ENCODE measurements at places on chromosomes 3 and 15. TPM values are rescaled to one million over a fixed set of nuclear protein-coding genes. Genes with fewer than 3 reads are reported as not detected.
A peak's percentile ranks its signal among the peaks of the same experiment; 100 is the strongest.

GRCh38 chr15:75801859-75802593 lies 41.2 kb upstream of the UBE2Q2 start:
- peaks cover 30% of the 10 kb centered on the region for H3K27me3 ChIP-seq
- no peak overlapping the region for H3K27ac ChIP-seq

DNA sequence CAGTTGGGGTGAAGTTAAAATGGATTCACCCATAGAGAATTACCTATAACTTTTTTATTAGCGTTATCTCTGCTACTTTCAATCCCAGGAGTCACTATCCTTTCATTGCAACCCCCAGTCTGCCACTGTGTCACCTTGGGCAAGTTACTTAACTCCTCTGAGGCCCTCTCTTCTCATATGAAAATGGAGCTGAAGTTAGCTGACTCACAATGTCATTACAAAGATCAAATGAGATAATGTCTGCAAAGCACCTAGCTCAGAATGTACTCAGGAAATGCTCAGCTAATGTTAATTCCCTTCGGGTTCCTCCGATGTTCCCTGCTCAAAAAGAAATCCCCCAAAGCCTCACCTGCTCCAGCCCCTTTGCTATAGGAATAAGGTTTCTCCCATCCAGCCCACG lies 50.0 kb downstream of the TRIM42 start:
- no peaks in the 10 kb centered on the region for H3K27me3 ChIP-seq
- H3K36me3 ChIP-seq, result no peaks in the 10 kb centered on the region
- H3K4me3 ChIP-seq, result no peak overlapping the region
- DNase-seq, result no peak

DNA sequence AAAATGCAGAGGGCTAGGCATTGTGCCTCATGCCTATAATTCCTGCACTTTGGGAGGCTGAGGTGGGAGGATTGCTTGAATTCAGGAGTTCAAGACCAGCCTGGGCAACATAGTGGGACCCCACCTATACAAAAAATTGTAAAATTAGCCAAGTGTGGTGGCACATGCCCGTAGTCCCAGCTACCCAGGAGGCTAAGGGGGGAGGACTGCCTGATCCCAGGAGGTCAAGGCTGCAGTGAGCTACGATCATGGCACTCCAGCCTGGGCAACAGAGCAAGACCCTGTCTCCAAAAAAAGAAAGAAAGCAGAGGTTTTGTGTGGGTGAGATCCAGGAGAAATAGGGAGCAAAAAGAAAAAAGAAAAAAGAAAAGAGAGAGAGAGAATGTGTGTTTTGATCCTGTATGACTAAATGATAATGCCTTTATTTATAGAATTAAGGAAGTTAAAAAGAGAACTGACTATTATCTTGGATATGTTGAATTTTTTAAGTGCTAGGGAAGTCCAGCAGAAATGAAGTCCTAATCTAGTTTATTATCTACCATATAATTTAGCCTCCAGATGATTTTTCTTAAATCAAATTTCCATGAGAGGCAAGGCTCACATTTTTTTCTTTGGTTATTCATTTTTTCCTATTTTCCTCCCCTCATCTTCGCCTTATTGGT lies 4.8 kb downstream of the TTBK2 start:
- H3K4me3 ChIP-seq, result no peak overlapping the region
- no peak overlapping the region for H3K27ac ChIP-seq
- H3K27me3 ChIP-seq, result no peaks in the 10 kb centered on the region
- H3K4me1 ChIP-seq, result peaks cover 15% of the 10 kb centered on the region

The PRRT3 gene
- total RNA-seq, result 0.93 TPM

The NGLY1 gene
- total RNA-seq, result 29.4 TPM

- H3K4me3 ChIP-seq, result no peak overlapping the region
- H3K27ac ChIP-seq, result no peak overlapping the region
- no peaks in the 10 kb centered on the region for H3K36me3 ChIP-seq
- no peaks in the 10 kb centered on the region for H3K4me1 ChIP-seq
- H3K27me3 ChIP-seq, result no peaks in the 10 kb centered on the region
- no peak for DNase-seq
Observed at GRCh38 chr3:25532431-25533162, 104.5 kb downstream of the RARB start.

The CELSR3 gene
- total RNA-seq, result 9.9 TPM

GRCh38 chr3:85758442-85758841 lies 799.7 kb downstream of the CADM2 start:
- H3K4me1 ChIP-seq, result no peaks in the 10 kb centered on the region
- H3K27ac ChIP-seq, result no peak overlapping the region
- no peaks in the 10 kb centered on the region for H3K36me3 ChIP-seq
- H3K27me3 ChIP-seq, result no peaks in the 10 kb centered on the region
- H3K4me3 ChIP-seq, result no peak overlapping the region

DNA sequence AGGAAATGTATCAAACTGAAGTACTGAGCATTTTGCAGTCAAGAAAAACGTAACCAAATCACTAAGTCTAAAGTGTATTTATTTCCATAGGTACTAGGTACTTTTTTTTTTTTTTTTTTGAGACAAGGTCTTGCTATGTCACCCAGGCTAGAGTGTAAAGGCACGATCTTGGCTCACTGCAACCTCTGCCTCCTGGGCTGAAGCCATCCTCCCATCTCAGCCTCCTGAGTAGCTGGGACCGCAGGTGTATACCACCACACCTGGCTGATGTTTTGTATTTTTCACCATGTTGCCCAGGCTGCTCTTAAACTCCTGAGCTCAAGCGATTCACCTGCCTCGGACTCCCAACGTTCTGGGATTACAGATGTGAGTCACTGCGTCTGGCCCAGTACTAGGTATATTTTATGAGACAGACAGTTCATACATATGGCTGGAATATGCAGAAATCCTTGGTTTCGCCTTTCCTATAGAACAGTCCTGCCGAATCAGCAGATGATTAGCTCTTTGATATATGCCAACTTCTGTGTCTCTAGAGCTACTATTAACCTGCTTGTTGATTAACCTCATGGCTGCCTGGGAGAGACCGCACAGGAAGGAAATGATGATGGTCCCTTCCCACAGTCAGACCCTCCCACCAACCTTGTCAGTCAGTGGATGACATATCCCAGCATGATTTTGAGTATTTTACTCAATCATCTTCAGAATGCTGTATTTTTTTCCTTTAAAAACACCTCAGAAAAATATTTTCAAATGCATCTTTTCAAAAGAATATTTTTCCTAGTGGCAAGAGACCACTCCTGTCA lies 32.3 kb downstream of the TMOD3 start:
- no peak overlapping the region for H3K4me3 ChIP-seq
- H3K4me1 ChIP-seq, result no peaks in the 10 kb centered on the region
- 0 out of 2 replicates have a peak, but pooled peaks cover 4% of the 10 kb centered on the region for H3K36me3 ChIP-seq
- DNase-seq, result no peak
- no peak overlapping the region for H3K27ac ChIP-seq
- no peaks in the 10 kb centered on the region for H3K27me3 ChIP-seq

The ANKDD1A gene
- total RNA-seq, result 14.2 TPM

The BFSP2 gene
- total RNA-seq, result not detected

DNA sequence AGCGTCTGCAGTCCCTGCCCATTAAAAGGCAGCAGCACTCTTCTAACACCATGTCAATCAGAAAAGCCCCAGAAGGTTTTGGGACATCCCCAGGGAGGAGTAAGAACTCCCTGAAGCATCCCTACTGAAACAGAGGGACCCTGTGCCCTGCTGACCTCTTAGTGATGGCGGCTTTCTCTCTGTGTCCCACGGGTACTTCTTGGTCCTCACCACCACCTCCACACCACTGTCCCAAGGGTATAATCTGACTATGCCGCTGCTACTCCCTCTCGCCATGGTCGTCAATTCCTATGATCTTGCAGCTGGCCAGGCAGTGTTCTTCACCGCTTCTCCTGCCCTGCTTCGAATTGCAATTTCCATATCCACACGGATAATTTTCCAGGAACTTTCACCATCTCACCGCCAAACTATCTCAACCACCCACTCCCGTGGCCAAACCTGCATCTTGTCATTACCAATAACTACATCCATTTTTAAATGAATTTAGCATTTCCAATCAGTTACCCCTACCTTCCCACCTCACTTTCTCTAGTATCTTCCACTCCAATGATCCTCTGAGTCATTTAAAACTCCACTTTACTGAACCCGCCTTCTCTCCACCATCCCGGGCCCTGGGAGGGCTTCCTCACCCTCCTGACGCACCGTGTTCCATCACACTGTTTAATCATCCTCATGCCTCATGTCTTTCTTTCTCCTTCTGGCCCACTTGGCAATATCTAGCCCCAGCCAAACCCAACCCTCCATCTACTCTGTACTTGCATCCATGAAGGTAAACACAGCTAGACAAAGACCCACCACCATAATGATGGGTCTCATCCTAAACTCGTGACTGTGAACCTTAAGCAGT lies 23.7 kb downstream of the PRR23E start:
- no peaks in the 10 kb centered on the region for H3K36me3 ChIP-seq
- no peaks in the 10 kb centered on the region for H3K27me3 ChIP-seq
- H3K27ac ChIP-seq, result peak overlapping the region; percentile 50
- no peak overlapping the region for H3K4me3 ChIP-seq
- no peak for DNase-seq
- H3K4me1 ChIP-seq, result peaks cover 20% of the 10 kb centered on the region

DNA sequence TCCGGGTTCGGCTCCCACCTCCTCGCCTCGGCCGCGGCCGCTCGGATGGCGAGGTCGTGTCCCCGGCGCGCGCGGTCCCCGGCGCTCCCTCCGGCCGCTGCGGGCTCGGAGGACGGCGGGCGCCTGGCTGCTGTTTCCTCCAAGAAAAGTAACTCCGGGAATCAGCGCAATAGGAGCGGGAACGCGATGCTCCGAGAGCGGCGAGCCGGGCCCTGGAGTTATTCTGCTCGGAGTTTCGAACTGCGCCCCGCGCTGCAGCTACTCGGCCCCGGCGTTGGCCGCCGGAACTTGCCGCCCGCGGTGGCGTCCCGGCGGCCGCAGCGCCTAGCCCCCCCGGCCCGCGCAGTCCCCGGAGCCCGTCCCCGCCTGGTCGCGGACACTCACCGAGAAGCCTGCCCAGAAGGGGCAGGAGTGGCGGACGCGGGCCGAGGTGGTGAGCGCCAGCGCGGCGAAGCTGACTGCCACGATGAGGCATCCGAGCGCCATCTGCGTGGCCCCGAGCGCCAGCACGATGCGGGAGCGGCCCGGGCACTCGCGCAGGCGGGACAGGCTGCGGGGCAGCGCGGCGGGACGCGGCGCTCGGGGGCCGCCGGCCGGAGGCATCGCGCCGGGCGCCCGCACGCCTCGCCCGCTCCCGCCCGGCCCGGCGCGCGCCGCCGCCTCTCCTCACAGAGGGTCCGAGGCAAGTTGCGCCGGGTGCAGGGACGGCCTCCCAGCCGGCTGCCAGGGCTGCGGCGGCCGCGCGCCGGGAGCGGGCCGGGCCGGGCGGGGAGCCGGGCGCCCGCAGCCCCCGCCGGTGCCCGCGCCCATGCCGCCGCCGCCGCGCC lies 251.9 kb downstream of the TJP1 start:
- H3K4me1 ChIP-seq, result no peaks in the 10 kb centered on the region
- H3K36me3 ChIP-seq, result no peaks in the 10 kb centered on the region
- no peak overlapping the region for H3K4me3 ChIP-seq

GRCh38 chr15:98866511-98866910 lies 141.1 kb downstream of the PGPEP1L start:
- peaks cover 32% of the 10 kb centered on the region for H3K4me1 ChIP-seq
- H3K36me3 ChIP-seq, result no peaks in the 10 kb centered on the region
- no peak overlapping the region for H3K4me3 ChIP-seq
- DNase-seq, result no peak
- no peaks in the 10 kb centered on the region for H3K27me3 ChIP-seq
- no peak overlapping the region for H3K27ac ChIP-seq

DNA sequence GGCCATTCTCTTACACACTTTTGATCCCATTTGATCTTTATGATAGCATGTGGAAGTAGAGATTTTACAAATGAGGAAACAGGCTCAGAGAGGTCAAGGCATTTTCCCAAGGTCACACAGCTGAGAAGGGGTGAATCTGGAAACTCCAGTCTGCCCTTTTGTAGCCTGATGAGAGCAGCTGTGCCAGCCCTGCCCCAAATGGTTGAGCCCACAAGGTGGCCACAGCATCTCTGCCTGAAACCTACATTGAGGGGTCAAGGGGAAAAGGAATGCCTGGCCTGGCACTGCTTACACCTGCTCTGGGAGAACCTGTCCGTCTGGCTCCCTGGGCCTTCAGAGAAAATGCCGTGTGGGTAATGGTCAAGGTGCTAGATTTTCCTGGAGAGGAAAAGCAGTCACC lies 200.2 kb upstream of the LINGO1 start:
- H3K4me1 ChIP-seq, result no peaks in the 10 kb centered on the region
- H3K27ac ChIP-seq, result no peak overlapping the region
- no peak for DNase-seq
- H3K36me3 ChIP-seq, result no peaks in the 10 kb centered on the region
- H3K4me3 ChIP-seq, result no peak overlapping the region

The AGTR1 gene
- total RNA-seq, result not detected

The CYP8B1 gene
- not detected for total RNA-seq

- H3K36me3 ChIP-seq, result no peaks in the 10 kb centered on the region
- DNase-seq, result no peak
- H3K27me3 ChIP-seq, result peaks cover 3% of the 10 kb centered on the region
- no peaks in the 10 kb centered on the region for H3K4me1 ChIP-seq
- H3K4me3 ChIP-seq, result no peak overlapping the region
- no peak overlapping the region for H3K27ac ChIP-seq
Observed at GRCh38 chr3:135248213-135248612, 453.2 kb downstream of the EPHB1 start.

DNA sequence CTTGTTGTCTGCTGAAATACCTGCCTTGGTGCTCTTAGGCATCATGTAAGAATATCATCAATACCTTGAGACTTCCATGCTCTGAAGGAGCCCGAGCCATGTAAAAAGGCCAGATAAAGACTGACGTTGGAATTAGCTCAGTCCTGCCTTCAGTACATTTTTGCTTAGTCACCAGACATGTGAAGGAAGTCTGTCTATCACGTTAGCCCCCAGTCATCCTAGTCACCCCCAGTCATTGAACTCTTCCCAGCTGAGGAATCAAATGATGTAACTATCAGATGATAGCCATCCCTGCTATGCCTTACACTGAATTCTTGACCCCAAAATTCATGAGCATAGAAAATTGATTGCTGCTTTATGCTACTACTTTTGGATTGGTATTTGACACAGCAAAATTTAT lies 351.2 kb upstream of the SGO1 start:
- no peaks in the 10 kb centered on the region for H3K27me3 ChIP-seq
- H3K4me1 ChIP-seq, result no peaks in the 10 kb centered on the region
- DNase-seq, result no peak
- H3K36me3 ChIP-seq, result no peaks in the 10 kb centered on the region

The MYRIP gene
- total RNA-seq, result not detected

DNA sequence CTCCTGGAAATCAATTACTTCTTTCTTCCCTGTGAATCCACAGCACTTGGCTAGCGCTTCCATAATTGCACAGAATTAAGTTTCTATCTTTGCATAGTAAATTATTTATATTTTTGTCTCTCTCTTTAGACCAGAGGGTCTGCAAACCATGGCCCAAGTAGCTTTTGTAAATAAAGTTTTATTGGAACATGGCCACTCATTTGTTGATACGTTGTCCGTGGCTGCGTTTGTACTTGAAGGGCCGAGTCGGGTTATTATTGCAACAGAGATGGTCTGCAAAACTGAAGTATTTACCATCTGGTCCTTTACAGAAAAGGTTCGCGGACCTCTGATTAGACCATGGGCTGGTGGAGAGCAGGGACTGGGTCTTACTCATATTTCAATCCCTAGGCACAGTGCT lies 102.5 kb downstream of the RPLP1 start:
- H3K4me3 ChIP-seq, result no peak overlapping the region
- H3K4me1 ChIP-seq, result peaks cover 54% of the 10 kb centered on the region
- no peak for DNase-seq
- no peaks in the 10 kb centered on the region for H3K36me3 ChIP-seq
- no peaks in the 10 kb centered on the region for H3K27me3 ChIP-seq
- H3K27ac ChIP-seq, result 0 out of 2 replicates have a peak overlapping the region, but pooled peaks have one; percentile 2

Measured in PC-9 (cell line).